Lung (tissue), 17 donors: ENCODE measurements at places on chromosomes 3 and 15. TPM values are rescaled to one million over a fixed set of nuclear protein-coding genes. Genes with fewer than 3 reads are reported as not detected.

DNA sequence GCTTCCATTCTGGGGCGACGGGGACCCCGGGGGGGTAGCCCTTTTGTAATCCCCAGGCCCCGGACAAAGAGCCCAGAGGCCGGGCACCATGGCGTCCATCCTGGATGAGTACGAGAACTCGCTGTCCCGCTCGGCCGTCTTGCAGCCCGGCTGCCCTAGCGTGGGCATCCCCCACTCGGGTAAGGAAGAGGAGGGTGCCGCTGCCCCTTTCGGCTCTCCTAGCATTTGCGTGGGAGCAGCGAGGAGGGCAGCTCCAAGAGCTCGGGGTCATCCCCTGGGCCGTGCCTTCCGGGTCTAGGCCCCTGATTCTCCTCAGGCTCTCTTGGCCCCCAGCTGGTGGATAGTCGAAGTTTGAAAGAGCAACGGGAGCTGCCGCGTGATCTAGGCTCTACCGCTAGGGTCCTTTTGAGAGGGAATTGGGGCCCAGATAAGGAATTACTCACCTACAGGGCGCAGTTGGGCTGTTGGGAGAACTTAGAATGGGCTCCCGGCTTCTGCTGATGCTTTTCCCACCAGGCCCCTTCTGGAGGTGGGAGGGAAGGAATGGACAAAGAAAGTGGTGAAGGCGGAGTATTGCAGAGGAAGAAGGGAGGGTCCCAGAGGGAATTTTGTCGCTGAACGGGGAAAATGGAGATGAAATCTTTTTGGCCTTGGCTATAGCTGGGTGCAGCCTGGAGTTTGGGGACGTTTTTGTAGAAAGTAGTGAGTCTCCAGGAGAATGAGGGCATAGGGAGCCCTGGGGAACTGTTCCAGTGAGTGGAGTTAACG is 615 bp downstream of the VPS18 start:
- DNase-seq = peak; percentile 78
- H3K27ac ChIP-seq = peak overlapping the region; percentile 84
- H3K27me3 ChIP-seq = no peaks in the 10 kb centered on the region
- H3K36me3 ChIP-seq = no peaks in the 10 kb centered on the region

GRCh38 chr15:86526938-86527690 is 447.4 kb downstream of the AGBL1 start:
- H3K27ac ChIP-seq = no peak overlapping the region
- no peak for DNase-seq
- H3K4me1 ChIP-seq = no peaks in the 10 kb centered on the region
- H3K4me3 ChIP-seq = no peak overlapping the region
- no peaks in the 10 kb centered on the region for H3K36me3 ChIP-seq
- no peaks in the 10 kb centered on the region for H3K27me3 ChIP-seq

DNA sequence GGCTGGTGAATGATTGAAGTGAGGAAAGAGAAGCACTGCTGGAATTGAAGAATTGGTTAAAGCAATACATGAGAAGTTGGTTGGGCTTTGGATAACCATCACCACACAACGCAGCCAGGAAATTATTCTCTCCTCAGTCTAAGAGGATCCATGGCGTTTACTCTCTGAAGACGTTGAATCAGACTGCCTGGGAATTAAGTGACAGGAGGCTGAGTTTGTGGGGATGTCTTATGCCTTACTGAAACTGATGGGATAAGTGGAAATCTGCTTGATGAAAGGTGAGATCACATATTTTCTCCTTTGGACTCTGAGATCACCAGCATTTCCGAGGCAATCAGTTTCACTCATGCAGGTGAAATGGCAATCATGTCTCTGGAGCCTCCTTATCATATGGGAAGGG is 456.1 kb upstream of the GBE1 start:
- DNase-seq = no peak
- H3K27me3 ChIP-seq = no peaks in the 10 kb centered on the region
- no peaks in the 10 kb centered on the region for H3K36me3 ChIP-seq

The SEMA3G gene
- polyA plus RNA-seq = 5.1 TPM

DNA sequence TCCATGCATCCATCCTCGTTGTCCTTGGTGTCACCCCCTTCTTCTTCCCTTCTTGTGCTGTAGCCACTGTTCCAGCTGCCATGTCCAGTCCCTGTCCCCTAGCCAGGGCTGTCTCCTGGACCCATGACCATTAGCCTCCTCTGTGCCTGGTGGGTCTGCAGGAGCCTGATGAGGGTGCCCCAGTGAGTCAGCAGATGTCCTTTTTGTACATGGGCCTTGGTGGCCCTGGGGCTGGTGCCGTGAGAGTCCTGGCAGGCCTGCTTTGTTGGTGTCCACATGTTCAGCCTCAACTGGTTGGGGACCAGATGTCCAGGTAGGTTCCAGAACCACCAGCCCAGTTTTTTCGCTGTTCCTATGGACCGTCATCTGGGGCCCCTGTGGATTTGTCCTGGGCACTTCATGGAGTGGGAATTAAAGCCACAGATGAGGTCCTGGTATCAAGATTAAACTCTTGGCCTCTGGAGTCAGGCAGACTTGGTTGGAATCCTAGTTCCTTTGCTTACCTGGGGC is 66.1 kb downstream of the FBLN2 start:
- H3K4me3 ChIP-seq = no peak overlapping the region
- no peak for DNase-seq

- no peaks in the 10 kb centered on the region for H3K36me3 ChIP-seq
- no peaks in the 10 kb centered on the region for H3K27me3 ChIP-seq
- no peaks in the 10 kb centered on the region for H3K4me1 ChIP-seq
- no peak overlapping the region for H3K4me3 ChIP-seq
- DNase-seq = no peak
These were observed 402.6 kb upstream of the GBE1 start for GRCh38 chr3:82163907-82164520.

DNA sequence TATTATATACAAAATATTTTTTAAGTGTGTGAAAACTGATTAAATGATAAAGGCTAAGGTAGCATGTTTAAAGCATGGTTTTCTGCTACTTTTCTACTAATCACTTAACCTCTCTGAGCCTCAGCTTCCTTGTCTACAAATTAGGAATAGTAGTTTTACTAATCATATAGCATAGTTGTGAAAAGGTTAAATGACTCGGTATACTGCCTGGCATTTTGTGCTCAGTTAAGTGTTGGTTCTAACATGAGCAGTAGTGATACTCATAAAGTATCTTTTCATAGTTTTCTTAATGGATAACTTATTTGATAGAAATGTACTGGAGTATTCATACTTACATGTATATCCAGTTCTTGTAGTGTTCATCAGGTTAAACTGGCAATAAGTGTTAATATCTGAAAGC is 13.6 kb downstream of the RASA2 start:
- no peak for DNase-seq
- H3K4me3 ChIP-seq = no peak overlapping the region
- H3K4me1 ChIP-seq = no peaks in the 10 kb centered on the region
- H3K36me3 ChIP-seq = no peaks in the 10 kb centered on the region
- H3K27me3 ChIP-seq = no peaks in the 10 kb centered on the region

The PLD1 gene
- 3.1 TPM for polyA plus RNA-seq

The CAND2 gene
- polyA plus RNA-seq = 1.6 TPM

GRCh38 chr3:185959609-185960521 is 22.1 kb upstream of the TRA2B start:
- H3K4me1 ChIP-seq = no peaks in the 10 kb centered on the region
- peak; percentile 83 for DNase-seq
- H3K36me3 ChIP-seq = no peaks in the 10 kb centered on the region
- H3K4me3 ChIP-seq = no peak overlapping the region
- H3K27ac ChIP-seq = no peak overlapping the region

- no peaks in the 10 kb centered on the region for H3K27me3 ChIP-seq
- no peak overlapping the region for H3K27ac ChIP-seq
- no peaks in the 10 kb centered on the region for H3K36me3 ChIP-seq
- no peak for DNase-seq
- no peak overlapping the region for H3K4me3 ChIP-seq
These were observed 38.7 kb downstream of the FMN1 start for GRCh38 chr15:33155691-33156420.
